Activated CD8-positive, alpha-beta memory T cell treated with anti-CD3 and anti-CD28 coated beads, Interleukin-2, amount 10 ng/mL, durations not matched to agents 7 days and 5 days (primary cell): ENCODE measurements at places on chromosomes 12 and 14. TPM values are rescaled to one million over a fixed set of nuclear protein-coding genes. Genes with fewer than 3 reads are reported as not detected.

- H3K27me3 ChIP-seq: peaks cover 35% of the 10 kb centered on the region
- DNase-seq: peak; percentile 59
- no peak overlapping the region for H3K27ac ChIP-seq
- H3K4me3 ChIP-seq: no peak overlapping the region
- peaks cover 23% of the 10 kb centered on the region for H3K4me1 ChIP-seq
- H3K36me3 ChIP-seq: no peaks in the 10 kb centered on the region
Observed at GRCh38 chr14:106875503-106875902, 1349.1 kb downstream of the TMEM121 start.

- H3K4me1 ChIP-seq: peaks cover 39% of the 10 kb centered on the region
- peaks cover 47% of the 10 kb centered on the region for H3K36me3 ChIP-seq
- no peak for DNase-seq
- H3K27ac ChIP-seq: no peak overlapping the region
Observed at GRCh38 chr12:50017641-50018040, 7.7 kb downstream of the RACGAP1 start.

GRCh38 chr14:103314496-103315277, 19.4 kb upstream of the EIF5 start:
- peaks cover 3% of the 10 kb centered on the region for H3K4me1 ChIP-seq
- no peak overlapping the region for H3K4me3 ChIP-seq
- DNase-seq: no peak

Gene NFATC4
- total RNA-seq: 1.3 TPM
